ENCODE measurements at places on chromosomes 6 and 20. TPM values are rescaled to one million over a fixed set of nuclear protein-coding genes. Genes with fewer than 3 reads are reported as not detected.
A peak's percentile ranks its signal among the peaks of the same experiment; 100 is the strongest.

- DNase-seq, result peak; percentile 20
Measured at GRCh38 chr20:2800521-2801285, at the start of gene CPXM1. TSS of gene CPXM1 (minus strand) at chr20:2800627. CDS start at chr20:2800572, 55 bp downstream.

- DNase-seq, result no peak
Measured at GRCh38 chr20:42212391-42212790, 594.2 kb upstream of the CHD6 start.

DNA sequence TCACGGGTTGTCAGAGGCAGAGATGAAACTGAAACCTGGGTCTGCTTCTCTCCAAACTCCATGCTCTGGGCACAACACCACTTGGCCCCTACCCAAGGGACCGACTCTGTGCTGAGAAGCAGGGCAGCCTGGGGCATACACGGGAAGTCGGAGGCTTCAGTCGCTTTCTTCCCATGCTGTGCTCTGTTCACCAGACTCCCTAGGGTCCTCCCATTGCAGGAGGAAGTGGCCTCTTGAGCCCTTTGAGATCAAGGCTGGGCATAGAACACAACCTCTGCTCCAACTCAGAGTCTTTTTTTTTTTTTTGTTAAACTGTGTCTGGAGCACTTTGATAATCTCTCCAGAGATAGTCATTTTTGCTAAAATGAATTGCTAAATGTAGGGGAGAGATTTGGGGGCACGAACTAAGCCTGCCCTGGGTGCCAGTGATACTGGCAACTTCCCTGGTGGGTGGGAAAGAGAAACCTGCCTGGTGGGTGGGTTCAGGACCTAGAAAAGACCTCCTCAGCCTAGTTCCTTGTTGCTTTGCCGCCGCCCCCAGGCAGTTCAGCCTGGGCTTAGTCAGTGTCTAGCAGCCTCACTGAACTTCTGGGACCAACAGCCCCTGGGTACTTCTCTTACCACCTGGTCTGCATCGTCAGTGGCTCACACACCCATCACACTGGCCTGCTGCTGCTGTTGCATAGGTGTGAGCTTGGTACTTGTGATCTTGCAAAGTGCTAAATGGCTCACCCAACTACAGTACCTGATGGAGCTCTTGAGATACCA, 62.0 kb downstream of the PPP1R14C start:
- peak; percentile 46 for DNase-seq

- DNase-seq, result no peak
Measured at GRCh38 chr6:13235339-13235738, 93.0 kb downstream of the TBC1D7 start.

DNA sequence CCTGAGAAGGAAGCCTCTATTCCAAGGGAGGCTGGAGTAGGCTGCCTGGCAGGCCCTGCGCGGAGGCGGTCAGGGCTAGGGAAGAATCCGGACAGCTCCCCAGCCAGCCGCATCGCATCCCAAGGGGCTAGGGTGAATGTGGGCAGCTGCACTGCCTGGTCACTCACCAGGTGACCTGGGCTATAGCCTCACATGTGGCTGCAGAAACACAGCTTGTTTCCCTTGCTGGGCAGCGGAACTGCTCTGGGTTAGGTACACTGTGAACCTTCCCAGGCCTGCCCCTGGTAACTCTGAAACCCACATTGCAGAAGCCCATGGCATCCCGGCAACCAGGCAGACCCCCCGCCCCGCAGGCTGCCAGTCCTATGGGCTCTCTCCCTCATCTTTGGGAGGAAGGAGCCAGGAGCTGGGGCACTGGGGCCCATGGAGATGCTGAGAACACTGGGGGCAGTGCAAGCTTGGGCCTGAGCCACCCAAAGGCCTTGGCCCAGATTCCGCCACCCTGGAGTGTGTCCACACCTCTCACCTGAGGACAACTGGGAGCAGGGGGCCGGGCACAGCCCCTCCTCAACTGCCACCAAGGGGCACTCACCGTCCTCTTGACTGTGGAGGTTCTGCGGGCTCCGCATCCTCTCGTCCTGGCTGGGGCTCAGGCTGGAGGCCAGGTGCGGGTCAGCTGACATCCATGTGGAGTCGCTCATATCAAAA, 111.0 kb downstream of the NOL4L start:
- peak; percentile 61 for DNase-seq

GRCh38 chr6:81557811-81558210, 194.7 kb downstream of the TENT5A start:
- no peak for DNase-seq

- no peak for DNase-seq
Measured at GRCh38 chr6:3878048-3878666, 29.0 kb downstream of the FAM50B start.

DNA sequence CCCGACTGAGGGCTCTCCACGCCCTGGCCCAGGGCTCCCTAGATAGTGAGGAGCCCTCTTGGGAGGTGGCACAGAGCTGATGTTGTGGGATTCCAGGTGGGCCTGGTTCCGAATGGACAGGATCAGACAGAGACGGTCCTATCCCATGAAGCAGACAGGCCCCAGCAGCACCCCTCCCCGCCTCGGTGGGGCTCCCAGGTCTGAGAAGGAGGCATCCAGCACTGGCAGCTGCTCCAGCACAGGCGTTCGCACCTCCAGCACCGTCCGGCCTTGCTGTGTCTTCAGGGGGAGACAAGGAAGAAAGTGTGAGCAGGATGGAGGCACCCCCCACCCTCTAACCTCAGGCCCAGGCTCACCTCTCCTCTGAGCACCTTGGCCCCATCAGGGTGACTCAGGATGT, 28.7 kb downstream of the COL11A2 start:
- no peak for DNase-seq

- DNase-seq, result peak; percentile 20
Measured at GRCh38 chr6:44966449-44967092, 361.6 kb upstream of the RUNX2 start.

DNA sequence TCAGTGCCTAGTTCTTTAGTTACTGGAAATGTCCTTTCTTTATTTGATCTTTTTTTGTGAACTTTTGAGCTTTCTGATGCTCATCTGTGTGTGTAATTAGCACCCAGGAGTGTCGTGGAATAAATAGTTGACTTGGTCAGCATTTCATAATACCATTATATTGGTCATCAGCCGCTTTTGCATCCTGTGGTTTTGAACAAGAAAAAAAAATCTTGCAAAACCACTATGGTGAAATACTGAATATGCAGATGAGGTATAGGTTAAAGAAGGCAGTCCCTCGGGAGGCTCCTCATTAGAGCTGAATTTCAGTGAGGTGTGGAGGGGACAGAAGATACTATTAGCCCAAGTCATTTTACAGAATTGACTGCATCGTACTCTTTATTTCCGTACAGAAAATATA, 90.1 kb downstream of the FOXO3 start:
- DNase-seq, result no peak

- no peak for DNase-seq
Measured at GRCh38 chr6:148274809-148275208, 67.8 kb upstream of the SASH1 start.

DNA sequence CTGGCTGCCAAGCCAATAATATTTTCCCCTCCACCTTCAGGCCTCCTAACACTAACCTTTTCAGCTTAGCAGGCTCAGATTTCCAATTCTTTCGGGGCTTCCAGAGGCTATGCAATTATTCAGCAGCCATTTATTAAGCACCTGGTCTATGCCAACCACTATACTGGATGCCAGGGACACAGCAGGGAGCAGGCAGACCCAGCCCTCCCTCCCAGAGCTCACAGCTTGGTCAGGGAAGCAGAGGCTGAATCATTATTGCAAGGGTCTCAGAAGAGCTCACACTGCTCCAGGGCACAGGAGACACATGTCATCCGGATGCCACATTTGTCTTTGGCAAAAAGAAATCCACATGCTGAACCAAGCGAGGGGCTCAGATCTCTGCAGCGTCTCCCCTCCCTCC, 1.3 kb downstream of the BPIFB1 start:
- DNase-seq, result no peak

DNA sequence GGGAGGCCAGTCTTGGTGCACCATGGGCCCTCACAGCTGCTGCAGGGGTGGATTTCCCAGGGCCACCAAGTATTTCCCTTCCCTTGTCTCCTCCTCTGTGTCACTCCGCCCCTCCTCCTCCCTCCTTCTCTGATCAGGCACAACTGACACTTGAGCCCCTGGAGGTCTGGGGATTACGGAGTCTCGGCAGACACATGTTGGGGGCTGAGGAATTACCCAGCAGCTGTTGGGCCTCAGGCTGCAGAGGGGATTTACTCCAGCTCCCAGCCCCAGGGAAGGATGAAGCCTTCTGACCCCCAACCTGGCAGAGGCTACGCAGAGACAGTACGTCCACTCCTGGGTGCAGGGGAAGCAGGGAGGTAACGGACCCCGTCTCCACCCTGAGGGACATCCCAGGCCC, 420.5 kb upstream of the SULF2 start:
- no peak for DNase-seq

GRCh38 chr6:96505363-96505762, 16.2 kb upstream of the UFL1 start:
- no peak for DNase-seq

GRCh38 chr20:22908944-22909343, 126.2 kb upstream of the SSTR4 start:
- no peak for DNase-seq

GRCh38 chr6:15621203-15622044, 41.4 kb downstream of the DTNBP1 start:
- no peak for DNase-seq

DNA sequence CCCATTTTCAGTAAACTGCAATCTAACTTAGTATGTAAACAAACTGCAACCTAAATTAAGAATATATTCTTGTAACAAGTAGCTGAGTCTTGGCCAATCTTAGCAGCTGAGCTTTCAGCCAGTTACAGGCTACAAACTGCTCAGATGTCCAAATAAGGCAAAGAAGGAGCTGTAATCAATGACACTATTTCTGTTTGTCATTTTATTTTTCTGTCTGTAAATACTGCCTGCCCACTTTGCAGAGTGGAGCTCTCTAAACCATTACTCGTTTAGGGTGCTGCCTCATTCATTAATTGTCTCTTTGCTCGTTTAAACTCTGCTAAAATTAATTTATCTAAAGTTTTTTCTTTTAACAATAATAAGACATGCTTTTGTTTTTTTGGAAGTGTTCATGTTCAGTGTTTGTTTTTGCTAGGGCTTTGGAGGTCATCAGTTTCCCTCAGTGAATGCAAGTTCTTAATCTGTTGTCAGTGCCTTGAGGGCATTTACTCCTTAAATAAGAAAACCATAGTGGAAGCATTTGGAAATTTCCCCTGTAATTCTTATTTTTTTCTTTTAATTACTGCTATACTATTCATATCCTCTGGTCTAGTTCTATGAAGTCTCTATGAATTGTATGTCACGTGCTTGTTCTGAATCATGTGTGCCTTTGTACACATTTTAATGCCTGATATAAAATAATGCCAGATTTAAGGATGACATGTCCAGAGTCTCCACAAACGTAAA, 3.6 kb upstream of the PRL start:
- DNase-seq, result no peak

DNA sequence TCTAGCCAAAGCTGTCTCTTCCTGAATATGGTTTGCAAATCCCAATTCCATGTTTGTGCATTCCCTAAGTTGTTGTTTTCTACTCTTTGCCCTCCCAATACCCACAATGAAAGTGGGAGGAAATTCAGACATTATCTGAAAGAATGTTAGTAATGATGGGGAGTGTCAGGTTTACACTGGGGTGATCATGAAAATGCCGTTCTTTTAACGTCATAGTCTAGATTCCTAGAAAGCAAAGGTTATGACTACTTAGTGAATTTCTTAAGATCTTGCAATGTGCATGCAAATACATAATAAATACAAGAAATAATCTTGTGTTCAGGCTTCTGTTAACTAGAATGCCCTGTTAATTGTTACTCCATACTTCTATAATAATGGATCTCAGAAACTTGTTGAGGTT, 101.0 kb downstream of the LCA5 start:
- peak; percentile 70 for DNase-seq

- peak; percentile 93 for DNase-seq
Measured at GRCh38 chr6:43274916-43275597, 23.0 kb upstream of the SLC22A7 start.

DNA sequence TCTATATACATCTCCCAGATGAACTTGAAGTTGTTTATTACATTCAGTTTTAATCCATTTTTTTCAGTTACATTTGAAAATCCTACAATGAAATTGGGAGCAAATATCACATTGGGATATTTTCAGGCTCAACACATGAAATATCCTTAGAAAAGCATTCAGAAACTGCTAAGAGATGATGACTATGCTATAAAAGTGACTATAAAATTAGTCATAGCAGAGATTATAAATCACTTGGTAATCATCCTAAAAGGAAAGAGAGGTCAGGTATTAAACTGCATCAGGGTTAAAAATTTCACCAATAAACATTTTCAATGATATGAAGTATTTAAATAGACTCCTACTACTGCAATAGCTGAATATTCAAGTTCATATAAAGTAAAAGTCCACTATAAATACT, 987.7 kb downstream of the GRIK2 start:
- no peak for DNase-seq

GRCh38 chr6:77072694-77073409, 390.4 kb downstream of the HTR1B start:
- DNase-seq, result no peak

DNA sequence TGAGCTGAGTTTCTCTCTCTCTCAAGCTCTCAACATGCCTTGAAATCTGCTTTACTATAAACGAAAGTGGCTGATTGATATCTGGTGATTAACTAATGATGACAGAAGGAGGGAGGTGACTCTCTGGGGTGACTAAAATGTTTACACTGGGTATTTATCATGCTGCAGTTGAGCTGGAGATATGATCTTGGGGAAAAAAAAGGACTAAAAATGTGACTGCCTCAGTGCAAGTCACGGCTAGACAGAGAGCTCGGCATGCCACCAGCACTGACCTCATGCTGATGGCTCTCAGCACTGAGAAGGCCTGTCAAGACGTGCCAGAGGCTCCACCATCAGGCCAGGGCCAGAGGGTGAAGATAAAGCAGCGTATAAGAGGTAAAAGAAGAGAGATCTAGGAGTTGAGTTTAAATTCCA, 103.1 kb upstream of the SPACA1 start:
- DNase-seq, result peak; percentile 7

DNA sequence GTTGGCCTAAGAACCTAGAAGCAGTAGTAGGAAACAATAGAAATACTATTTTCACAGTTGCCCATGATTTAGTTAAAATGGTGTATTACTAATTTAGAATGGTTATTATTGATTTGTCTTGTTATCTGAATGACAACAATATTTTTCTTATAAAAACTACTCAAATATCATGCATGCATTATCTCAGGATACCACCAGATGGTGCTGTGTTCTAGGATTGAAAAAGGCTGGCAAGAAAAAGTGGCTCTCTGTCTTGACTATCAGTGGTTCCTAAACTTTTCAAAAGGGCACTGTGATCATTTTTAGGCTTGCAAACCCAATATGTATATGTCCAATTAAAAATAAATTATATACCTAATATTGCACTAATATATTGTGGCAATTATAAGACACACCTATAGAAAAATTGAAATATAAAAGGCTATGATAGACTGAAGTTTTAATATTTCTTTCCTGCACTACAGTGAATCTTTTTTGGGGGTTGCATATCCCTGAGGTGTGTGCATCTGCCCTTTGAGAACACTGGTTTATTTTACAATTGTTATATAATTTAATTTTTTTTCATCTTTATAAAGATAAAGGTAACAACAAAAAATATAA, 131.7 kb upstream of the MLIP start:
- peak; percentile 12 for DNase-seq

TOX2 gene
- polyA plus RNA-seq, result 4.7 TPM

ABHD16B gene
- not detected for polyA plus RNA-seq

RNF182 gene
- polyA plus RNA-seq, result 1.6 TPM

CTCFL gene
- polyA plus RNA-seq, result 0.03 TPM

HLA-DQA1 gene
- 53.4 TPM for polyA plus RNA-seq

CST2 gene
- polyA plus RNA-seq, result 0.07 TPM
